Activated T-helper 2 cell treated with anti-CD3 and anti-CD28 coated beads, Interferon-gamma antibody, Interleukin-2, Interleukin-4, amounts not matched to agents 10 μg/mL and 5 μg/mL and 100 μg/mL, durations not matched to agents 14 hours and 24 hours and 36 hours (primary cell): ENCODE measurements at places on chromosomes 2 and 18. TPM values are rescaled to one million over a fixed set of nuclear protein-coding genes. Genes with fewer than 3 reads are reported as not detected.

DNA sequence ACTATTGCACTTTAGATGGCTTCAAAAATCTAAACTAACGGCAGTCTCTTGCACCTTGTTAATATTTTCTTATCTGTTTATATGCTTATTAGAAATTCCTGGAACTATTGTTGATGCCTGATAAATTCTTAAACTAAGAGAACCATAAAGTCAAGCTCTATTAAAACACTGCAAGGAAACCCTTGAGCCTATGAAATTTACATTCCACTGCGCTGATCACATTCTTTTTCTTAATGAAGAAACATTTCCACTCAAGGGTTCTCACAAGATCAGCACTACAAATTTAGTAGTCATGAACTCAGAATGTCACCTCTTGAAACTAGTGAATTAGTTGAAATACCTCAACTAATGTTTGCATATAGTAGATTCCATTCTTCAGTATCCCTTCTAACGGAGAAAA, 331.8 kb upstream of the SLC8A1 start:
- DNase-seq, result no peak

- no peak for DNase-seq
Observed at GRCh38 chr2:70767079-70767698, 811 bp downstream of the ADD2 start.

GRCh38 chr18:51363384-51363783, 165.9 kb upstream of the MEX3C start:
- no peak for DNase-seq

- peak; percentile 58 for DNase-seq
Observed at GRCh38 chr18:813172-814071, 1.4 kb upstream of the YES1 start.

- DNase-seq, result no peak
Observed at GRCh38 chr2:48178611-48179010, 272.3 kb upstream of the FBXO11 start.

GRCh38 chr2:221444106-221444505, 128.0 kb downstream of the EPHA4 start:
- no peak for DNase-seq

DNA sequence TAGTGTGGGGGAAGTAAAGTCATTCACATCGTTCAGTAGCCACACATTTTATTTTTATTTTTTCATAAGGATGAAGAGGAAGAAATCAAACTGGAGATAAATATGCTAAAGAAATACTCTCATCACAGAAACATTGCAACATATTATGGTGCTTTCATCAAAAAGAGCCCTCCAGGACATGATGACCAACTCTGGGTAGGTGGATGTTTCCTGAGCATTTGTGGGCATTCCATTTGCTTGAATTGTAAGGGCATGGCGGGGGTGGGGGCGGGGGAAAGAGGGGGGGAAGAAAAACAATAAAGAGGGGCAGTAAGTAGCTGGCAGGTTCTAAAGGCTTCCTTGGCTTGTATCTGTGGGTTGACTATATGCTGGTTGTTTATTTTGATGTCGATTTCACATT, 126.4 kb downstream of the MAP4K4 start:
- no peak for DNase-seq

DNA sequence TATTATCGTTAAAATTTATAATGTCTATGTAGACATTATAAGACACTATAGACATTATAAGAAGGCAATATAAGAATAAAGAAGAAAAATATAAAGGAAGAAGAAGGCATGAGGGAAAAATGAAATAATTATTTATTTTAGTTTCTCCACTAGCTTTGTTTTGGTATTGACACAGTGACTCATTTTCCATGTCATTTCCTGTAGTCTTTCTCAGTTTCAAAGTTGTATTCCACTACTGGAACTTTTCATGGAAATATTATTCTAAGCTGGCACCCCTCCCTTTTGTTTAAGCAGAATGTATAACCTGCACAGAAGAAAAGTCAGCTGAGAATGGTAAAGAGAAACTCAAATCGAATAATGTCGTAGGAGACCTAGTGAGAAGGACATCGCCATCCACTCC, 234.2 kb upstream of the NETO1 start:
- DNase-seq, result no peak

DNA sequence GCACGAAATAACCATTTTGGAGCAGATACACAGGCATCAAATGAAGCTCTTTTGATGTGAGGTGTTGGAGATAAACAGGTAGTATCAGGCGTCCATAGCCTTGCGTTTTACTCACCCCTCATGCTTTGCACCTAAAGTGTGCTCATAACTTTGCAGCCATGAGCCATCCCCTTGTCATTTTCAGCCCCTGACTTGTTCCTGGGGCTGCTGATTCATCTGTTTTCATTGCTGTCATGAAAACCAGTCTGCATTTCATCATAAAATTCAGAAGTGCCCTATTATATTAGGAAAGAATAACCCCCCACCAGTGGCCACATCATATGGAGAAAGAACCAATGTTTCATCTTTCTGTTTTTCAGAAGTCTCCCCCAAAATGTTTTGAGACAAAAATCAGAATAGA, 329.7 kb upstream of the NRP2 start:
- DNase-seq, result no peak

GRCh38 chr2:147365622-147366021, 479.2 kb upstream of the ACVR2A start:
- no peak for DNase-seq

DNA sequence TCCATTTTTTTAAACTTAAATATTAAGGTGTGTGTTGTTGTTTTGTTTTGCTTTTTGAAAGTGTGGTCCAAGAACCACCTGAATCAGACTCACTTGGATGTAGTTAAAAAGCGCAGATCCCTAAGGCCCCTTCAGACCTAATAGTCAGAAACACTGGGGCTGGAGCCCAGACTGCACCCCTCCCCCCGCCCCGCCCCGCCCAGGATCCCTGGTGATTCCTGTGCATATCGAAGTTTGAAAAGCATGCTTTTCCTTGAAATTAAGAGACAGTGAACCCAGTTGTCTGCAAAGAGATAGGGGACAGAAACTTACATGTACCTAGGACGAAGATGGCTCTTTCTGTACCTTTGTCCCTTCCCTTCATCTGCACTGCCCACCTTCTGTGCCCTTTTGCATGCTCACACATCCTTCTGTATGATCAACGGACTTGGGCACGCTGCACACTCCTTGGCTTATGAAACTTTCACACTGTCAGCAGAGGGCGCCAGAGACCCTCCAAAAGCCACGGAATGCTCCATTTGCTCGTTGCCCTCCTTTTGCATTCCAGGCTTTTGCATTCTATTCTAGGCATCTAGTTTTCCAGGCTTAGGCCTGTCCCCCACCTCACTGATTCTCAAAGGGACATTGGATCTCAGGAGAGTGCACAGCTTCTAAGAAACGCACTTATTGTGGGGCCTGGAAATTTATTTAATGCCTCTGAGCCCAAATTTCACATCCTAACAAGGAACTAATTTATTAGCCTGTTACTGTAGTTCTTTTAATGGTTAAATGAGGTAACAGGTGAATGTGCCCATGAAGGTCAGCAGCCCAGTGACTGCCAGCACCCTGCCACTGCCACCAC, 32.8 kb upstream of the SLC14A1 start:
- DNase-seq, result peak; percentile 60

DNA sequence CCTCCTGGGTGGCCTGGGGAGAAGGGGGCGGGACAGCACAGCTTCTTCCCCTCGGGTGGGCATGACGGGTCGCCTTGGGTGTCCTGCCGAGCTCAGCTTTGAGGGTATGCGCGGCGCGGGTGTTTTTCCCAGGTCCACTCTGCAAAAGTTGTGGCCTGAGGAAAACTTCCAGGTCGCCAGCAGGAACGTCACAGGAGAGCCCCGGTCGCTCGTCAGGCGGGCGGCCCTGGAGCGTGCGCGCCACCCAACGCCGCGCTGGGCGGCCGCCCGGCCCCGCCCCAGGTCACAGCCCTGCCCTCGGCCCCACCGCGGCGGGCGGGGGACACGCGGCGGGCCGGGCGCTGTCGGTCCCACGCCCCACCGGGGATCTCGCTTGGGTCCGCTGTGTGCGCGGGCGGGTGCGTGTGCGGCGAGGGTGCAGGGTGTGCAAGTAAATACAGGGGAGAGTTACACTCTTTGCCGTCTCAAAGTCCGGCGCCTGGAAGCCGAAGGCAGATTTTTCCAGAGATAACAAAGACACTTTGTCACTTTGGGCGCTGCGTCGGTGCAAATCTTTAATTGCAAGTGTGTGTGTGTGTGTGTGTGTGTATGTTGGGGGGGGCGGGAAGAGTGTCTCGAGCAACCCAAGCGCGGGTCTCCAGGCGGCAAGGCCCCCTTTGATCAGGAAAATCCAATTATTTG, 616 bp upstream of the SP5 start:
- no peak for DNase-seq

GRCh38 chr2:71348302-71348701, 16.7 kb downstream of the ZNF638 start:
- DNase-seq, result no peak

DNA sequence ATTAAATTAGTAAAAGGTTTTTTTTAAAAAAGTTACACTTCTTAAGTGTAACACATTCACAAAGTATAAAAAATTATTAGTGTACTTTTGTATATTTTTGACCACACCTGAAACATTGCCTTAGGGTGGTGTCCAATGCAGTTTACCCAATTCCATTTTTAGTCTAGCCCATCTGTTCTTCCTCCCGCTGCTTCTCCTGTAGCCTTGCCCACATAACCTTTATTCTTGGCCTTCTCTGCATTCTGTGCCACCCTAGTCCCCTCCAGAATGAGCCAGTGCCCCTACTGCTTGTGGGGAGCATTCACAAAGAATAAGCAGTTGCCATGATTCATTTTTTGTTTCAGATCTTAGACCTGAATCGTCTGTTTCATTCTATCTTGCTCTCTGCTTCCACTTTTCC, 78.4 kb upstream of the MYT1L start:
- no peak for DNase-seq

GRCh38 chr2:29223851-29224692, 108.9 kb downstream of the CLIP4 start:
- no peak for DNase-seq

GRCh38 chr2:174877751-174878150, 113.5 kb upstream of the CHRNA1 start:
- DNase-seq, result no peak

DNA sequence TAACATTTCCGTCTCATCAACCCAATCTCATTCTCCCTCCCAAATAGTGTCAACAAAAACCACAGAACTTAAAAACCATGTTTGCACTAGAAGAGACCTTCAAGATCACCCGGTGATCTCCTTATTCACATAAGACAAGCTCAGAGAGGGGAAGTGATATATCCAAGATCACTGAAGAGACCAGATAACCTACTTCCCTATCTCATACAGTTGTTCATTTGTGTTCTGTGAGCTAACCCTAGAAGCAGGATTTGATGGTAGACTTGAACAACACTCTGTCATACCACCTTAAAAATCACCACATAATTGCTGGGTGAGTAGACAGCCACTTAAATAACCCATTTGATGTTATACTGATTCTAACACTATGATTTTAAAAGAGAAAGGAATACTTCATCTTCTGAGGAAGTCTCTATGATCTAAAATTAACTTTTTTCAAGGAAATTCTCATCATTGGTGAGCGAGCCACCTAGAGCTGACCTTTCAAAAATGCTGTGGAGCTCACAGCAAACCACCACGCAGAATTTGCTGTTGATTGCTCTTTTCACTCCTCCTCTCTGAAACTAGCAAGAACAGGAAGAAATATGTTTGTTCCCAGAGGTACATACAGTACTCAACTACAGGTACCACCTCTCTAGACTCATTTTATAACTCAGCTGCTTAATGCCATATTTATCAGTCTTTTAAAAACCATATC, 15.1 kb downstream of the AAK1 start:
- DNase-seq, result no peak

ADAM23 gene
- 0.23 and 0.25 TPM in 2 replicates for total RNA-seq

SCYGR4 gene
- total RNA-seq, result not detected in 2 replicates

SIX3 gene
- 0.25 and 0.34 TPM in 2 replicates for total RNA-seq

ASB18 gene
- not detected in 2 replicates for total RNA-seq

TTL gene
- 48.2 and 50.1 TPM in 2 replicates for total RNA-seq

C1QL2 gene
- not detected in 2 replicates for total RNA-seq

MAP2 gene
- total RNA-seq, result not detected in 2 replicates
